HCT116 (cell line): ENCODE measurements at places on chromosomes 3 and 15.

GRCh38 chr15:26013981-26014380, 150.9 kb upstream of the ATP10A start:
- DNase-seq = no peak

DNA sequence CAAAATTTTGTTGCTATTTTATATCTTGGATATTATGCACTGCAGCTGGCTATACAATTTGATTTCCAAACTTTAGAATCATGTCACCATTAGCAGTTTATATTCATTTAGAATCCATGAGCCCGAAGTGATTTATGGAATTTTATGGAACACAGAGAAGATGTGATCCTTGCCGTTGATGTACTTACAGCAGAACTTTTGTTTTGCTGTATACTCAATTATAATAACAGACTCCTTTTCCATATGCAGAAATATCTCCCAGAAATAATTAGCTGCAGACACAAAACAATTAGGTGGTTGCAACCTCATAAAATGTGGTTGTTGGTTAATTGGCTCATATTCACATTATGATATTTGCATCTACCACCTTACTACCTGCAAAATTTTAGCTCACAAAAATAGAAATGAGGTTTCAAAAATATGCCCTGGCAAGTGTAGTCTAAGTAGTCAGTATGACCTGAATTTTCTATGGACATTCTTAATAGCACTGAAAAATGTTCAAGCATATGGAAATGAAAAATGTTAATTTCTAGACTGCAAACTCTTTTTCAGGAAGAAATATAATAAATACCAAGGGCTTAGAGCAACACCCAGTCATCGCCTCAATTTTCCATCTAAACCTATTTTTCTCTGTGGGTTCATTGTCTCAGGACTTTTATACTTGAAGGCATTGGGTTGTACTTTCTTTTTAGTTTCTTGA, 997.6 kb downstream of the MCTP2 start:
- DNase-seq = no peak

- DNase-seq = no peak
Observed at GRCh38 chr3:50644561-50644960, 27.6 kb downstream of the MAPKAPK3 start.

GRCh38 chr3:150605998-150606641, 3.0 kb downstream of the SELENOT start:
- DNase-seq = no peak

GRCh38 chr15:90550919-90551318, 21.2 kb downstream of the CRTC3 start:
- no peak for DNase-seq
